NCI-H1417 treated with DMSO at 0.1 percent for 48 hours (cell line): ENCODE measurements at places on chromosomes 7 and 10.

GRCh38 chr10:5582736-5583135, 58.0 kb downstream of the CALML3 start:
- no peak for DNase-seq

- no peak for DNase-seq
Observed at GRCh38 chr10:72483471-72483870, 128.8 kb upstream of the DNAJB12 start.

- no peak for DNase-seq
Observed at GRCh38 chr10:34364253-34365037, 450.7 kb downstream of the PARD3 start.

DNA sequence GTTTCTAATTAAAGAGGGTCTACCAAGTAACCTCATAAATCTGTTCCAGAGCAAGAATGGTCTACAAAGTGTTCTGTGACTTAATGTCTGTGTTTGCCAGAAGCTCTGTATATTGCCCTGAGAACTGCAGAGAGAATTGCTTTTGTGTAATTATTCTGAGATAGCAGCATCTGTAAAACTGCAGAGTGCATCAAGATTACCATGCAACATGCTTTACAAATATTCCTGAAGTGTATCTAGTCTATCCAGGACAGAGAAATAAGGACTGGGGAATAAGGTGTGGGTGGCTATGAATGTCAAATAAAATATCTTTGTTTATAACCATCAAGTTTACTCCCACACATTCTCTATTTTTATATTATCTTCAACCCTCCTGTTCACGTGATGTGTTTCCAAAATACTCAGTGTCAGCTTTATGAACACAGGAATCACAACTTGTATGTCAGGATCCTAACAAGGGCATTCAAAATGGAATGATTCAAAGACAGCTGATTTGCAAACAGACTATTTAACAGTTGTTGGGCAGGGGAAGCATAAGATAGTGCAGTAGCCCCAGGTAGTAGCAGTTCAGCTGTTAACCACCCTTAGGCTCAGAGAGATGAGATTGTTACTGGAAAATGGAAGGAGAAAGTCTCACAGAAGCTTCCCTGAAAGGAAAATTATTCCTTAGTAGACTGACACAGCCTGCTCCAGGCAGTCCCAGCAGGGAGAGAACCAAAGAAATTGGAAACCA, 15.3 kb upstream of the LIPA start:
- no peak for DNase-seq

DNA sequence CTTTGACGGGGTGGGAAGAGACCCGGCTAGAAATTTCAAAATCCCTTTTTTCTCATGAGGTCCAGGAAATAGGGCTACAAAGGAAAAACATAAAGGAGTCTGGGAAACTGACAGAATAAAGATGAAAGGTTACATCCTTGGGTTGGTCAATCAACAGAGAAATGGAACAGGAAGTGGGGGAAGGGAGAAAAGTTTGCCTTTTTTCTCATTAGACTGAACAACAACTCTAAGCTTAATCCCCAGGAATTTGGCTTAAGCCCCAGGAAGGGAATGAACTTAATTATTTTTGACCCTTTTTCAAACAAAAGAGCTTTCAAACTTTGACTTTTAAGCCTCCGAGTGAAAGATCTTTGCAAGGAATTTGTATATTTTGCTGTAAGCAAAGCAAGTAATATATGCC, 32.7 kb downstream of the LGI1 start:
- DNase-seq, result no peak
